ENCODE measurements at places on chromosomes 16 and 17. TPM values are rescaled to one million over a fixed set of nuclear protein-coding genes. Genes with fewer than 3 reads are reported as not detected.

The AGRP gene
- total RNA-seq = not detected

The GH1 gene
- total RNA-seq = not detected

DNA sequence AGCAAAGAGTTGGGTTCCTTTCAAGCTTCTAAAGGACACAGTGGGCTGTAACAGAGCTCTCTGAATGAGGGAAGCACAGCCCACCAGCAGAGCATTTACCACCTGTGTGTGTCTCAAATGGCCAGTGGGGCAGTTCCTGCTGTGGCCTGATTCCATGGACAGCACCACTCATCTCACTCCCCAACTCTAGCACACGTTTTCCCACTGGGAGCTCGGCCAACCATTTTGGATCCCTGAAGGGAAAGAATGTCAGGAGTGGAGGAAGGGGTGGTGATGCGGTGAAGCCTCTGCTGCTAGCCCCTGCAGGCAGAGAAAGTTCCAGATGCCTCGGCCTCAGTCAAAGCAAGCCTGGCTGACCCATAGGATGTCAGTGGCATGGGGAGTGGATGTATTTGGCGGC, 86.6 kb downstream of the PLXDC1 start:
- no peak for DNase-seq

- DNase-seq = no peak
These were observed 13.4 kb downstream of the RPTOR start for GRCh38 chr17:80558046-80558445.

DNA sequence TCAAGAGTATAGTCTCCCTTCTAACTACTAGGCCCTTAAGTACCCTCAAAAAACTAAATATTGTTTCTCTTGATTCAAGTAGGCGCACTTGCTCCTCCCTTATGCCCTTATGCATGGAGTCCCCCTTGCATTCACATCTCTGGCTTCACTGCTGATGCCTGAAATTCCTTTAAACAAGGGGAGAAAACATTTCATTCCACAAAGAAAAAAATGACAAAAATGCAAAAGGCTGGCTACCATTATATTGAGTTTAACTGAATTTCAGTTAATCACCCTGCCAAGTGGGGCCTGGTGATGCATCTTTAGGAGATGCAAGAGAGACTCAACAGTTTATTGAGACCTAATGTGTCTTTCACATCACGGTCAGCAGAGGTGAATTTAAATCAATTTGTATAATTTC, 35.6 kb downstream of the CRLF3 start:
- no peak for DNase-seq

Data from type B pancreatic cell (in vitro differentiated cells).